8988T (cell line): ENCODE measurements at places on chromosomes 5 and 9.

- no peak for DNase-seq
Observed at GRCh38 chr5:16995372-16995771, 59.3 kb upstream of the MYO10 start.

- peak; percentile 82 for DNase-seq
Observed at GRCh38 chr9:37953775-37954437, 50.0 kb upstream of the SLC25A51 start.

GRCh38 chr5:167514461-167514860 lies 777.0 kb upstream of the WWC1 start:
- DNase-seq: no peak

- no peak for DNase-seq
Observed at GRCh38 chr9:125807079-125807478, 59.9 kb downstream of the PBX3 start.
